Adipocyte (in vitro differentiated cells): ENCODE measurements at places on chromosomes 1 and 21.

DNA sequence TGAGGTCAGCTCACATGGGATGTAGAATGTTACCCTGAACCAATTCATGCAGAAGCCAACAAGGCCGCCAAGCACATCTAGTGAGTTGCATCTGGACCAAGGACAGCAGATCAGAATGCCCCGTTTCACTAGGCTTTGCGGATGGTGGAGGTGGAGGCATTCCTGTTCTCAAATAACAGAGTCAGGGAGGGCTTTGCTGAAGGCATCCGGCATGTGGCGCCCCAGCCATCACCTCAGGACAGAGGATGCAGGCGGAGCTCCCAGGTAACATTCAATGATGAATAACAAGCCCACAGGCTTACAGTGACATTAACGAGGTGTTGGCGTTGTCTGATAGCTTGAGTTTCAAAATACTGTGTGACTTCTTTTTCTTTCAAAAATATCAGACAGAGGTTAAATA, 476.2 kb downstream of the CAMTA1 start:
- DNase-seq: no peak

GRCh38 chr1:13911697-13912619, 212.0 kb downstream of the PRDM2 start:
- no peak for DNase-seq

DNA sequence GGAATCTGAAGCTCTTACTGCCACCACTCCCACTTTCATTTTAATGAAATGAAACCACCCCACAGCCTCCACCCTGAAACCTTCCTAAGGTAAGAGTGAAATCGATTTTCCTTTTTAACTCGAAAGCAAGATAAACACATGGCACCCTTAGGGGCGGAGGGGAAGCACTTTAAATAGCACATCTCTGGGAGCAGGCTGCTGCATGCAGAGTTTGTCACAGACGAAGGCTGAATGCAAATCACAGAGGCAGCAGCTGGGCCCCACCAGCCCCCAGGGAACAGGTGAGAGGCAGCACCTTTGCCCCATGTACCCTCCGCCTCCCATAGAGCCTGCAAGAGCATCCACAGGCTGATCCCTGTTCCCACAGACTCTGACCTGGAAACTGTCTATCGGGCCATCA, 60.0 kb upstream of the GRIK3 start:
- no peak for DNase-seq

DNA sequence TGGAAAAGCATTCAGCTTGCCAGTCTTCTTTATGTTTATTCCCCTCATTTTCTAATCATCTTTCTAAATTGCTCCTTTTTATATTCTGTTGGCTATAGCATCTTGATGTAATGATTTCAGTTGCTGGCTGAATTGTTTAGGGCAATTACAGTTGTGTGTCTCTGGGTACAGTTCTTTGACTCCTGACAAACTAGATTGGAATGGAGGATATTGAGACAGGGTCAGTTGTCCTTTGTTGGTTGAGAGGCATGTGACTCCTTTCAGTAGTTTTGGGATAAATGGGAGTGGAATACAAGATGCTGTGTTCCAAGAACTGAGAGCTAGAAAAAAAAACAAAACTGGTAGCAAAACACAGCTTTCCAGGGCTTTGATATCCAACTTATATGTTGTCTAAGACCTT, 1.5 kb downstream of the CENPF start:
- peak; percentile 24 for DNase-seq

DNA sequence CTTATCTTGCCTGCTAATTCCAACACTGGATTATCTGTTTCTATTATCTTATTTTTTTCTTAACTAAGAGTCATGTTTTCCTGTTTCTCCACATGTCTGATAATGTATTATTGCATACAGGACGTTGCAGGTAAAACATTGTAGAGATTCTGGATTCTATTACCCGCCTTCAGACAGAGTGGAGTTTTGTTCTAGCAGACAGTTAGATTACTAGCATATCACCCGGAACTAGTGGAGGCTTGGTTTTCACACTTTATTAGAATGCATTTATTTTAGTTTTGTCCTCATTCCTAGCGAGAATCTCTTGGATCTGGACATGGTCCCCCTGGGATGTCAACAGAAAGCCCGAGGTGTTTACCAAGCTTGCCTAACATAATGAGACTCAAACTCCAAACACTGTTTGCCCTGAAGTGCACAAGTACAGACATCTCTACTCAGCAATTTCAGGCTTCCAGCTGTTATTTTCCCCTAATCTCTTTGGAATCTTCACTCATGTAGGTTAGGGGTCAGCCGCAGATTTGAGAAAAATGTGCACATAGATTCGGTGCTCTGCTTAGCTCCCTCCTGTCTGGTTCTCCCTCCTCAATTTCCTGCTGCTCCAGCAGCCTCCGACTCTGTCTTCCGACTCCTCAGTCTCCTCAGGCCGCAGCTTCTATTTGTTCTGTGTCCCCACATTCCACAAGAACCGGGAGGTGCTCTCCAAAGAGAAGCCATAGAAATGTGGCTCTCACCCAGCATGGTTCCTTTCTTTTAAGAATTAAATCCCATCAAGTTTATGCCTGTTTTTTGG, 36.8 kb upstream of the PTPRF start:
- peak; percentile 17 for DNase-seq

GRCh38 chr1:68015971-68016370, 34.5 kb downstream of the DIRAS3 start:
- peak; percentile 15 for DNase-seq

GRCh38 chr1:66433611-66434010, 100.3 kb upstream of the SGIP1 start:
- no peak for DNase-seq

DNA sequence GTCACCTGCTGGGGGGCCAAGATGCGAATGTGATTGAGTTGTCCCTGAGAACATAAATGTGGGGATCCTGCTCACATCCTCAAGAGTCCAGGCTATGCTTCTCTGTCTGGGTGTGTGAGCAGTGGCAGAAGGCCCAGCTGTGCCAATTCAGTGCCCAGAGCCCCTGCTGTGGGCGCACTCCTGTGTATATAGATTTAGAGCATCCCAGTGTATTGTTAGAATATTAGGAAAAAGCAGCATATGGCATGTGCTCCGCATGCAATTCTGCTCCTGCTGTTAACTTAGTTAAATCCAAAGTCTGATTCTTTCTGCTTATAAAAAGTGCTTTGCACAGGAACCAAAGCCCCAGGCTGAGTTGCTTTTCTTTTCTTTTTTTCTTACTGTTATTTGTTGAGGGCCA, 37.8 kb downstream of the FAM78B start:
- DNase-seq: no peak

DNA sequence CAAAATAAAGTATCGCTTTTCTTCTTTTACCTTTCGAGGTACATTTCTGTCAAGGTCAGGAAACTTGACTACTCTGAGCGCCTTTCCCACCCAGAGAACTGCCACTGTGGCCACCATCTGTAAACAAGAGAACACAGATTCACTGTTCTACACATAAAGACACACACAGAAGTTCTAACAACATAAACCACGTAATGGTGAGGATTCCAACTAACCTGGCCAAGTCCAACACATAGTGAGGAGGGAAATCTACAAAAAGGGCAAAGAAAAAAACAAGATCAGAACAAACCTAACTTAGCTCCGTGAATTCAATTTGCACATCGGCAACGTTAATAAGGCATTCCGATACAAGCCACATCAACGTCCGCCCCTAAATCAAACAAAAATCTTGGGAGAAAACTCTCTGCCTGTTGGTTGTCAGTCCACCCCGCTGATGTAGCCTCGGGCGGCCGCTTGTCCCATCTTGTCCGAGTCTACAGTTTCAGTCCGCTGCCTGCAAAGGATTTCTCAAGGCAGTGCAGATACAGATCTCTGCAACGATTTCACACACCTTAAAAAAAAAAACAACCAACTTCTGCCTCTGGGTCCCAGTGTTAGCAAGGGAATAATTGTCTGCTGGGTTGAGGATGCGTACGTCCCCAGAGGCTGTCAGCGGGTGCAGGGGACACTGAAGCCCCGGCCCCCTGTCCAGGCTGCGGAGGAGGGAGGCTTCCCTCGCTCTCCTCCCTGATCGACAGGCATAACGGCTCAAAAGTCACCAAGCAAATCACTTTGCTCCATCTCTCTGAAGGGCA, 1.0 kb downstream of the SLC35D1 start:
- peak; percentile 85 for DNase-seq

GRCh38 chr1:191086910-191087309, 609.2 kb upstream of the BRINP3 start:
- no peak for DNase-seq

- DNase-seq: peak; percentile 65
Measured at GRCh38 chr1:91440847-91441246, 36.2 kb upstream of the HFM1 start.

GRCh38 chr21:38326899-38327298, 70.1 kb downstream of the KCNJ15 start:
- DNase-seq: no peak

- no peak for DNase-seq
Measured at GRCh38 chr1:191261111-191261510, 783.4 kb upstream of the BRINP3 start.

- DNase-seq: no peak
Measured at GRCh38 chr1:5748286-5749225, 243.7 kb downstream of the NPHP4 start.

GRCh38 chr1:35049116-35049515, 17.4 kb upstream of the ZMYM6 start:
- peak; percentile 12 for DNase-seq

DNA sequence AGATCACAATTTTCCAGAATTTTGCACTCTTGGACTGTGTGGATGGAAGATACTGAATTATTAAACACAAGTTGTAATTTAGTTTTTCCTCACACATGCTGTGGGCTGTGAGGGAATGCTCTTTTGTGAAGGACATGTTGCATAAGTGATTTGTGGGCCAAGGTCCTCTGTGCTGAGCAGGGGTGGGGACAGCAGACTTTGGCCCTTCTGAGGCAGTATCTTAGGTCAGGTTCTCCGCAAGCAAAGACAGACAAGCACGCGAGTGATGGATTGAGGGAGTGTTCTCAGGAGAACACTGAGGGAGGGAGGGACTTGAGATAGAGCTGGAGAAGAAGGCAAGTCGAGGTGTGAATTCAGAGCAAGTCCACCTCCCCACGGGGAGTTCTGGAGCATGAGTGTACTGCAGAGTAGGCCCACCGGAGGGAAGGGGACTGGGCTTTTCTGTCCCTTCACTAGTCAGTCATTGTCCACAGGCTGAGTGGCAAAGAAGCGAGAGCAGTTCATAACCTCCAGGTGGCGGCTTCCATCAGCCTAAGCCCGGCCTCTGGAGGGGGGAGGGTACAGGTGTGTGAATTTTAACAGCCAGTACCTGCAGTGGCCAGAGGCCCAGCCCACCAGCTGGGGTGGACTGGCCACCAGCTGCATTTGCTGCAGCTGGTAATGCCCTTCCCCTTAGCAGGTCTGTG, 19.1 kb upstream of the CD101 start:
- no peak for DNase-seq

DNA sequence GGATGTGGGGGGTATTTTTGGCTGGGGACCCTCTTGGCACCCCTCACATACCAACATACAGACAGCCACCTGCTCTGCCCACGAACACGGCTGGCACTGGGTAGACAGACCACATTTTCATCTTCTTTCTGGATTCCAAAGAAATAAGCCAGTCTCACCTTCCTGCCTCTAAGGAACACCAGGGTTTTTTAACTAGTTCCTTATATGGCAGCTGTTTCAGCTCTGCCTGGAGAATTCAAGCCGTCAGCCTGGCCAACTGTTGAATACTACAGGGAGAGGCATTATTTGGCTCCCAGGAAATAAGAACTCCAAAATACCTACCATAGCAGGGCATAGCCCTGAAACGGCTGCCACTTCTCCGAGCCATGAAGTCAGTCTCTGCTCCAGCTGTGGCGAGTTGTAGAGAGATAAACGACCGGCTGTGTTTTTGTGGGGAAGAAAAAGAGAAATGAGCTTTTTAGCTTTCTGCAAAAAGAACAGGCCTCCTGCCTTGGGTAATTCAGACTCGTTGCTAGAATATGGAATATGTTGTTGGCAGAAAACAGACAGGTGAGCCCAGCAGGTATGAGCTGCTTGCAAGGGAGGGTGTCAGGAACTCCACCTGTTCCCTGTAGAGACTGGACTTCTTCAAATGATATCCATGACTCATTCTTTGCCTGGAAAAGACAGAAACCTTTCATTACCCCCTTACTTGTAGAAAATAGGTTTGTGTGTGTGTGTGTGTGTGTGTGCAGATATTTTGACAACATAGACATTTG, 51.8 kb downstream of the MT1HL1 start:
- no peak for DNase-seq

DNA sequence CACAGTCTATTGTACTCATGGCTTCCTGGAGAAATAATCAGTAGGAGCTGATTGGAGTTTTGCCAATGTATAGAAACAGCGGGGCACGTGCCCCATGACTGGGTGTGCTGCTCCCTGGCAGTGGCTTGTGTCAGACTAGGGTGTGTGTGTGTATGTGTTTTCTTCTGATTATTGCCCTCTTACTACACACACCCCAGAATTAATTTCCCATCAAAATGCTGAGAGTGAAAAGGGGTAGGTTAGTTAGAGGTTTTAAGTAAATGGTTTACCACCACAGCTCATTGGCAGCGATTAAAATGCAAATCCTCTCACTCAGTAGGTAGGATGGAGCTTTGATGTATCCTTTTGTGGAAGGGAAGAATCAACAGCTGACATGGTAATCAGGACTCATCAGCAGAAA, 29.9 kb downstream of the HHAT start:
- DNase-seq: no peak

- DNase-seq: no peak
Measured at GRCh38 chr1:173052681-173053196, 2.0 kb upstream of the TNFSF18 start.

GRCh38 chr1:204483791-204484190, 10.8 kb downstream of the PIK3C2B start:
- DNase-seq: no peak

GRCh38 chr1:81574408-81574807, 226.3 kb upstream of the ADGRL2 start:
- no peak for DNase-seq

DNA sequence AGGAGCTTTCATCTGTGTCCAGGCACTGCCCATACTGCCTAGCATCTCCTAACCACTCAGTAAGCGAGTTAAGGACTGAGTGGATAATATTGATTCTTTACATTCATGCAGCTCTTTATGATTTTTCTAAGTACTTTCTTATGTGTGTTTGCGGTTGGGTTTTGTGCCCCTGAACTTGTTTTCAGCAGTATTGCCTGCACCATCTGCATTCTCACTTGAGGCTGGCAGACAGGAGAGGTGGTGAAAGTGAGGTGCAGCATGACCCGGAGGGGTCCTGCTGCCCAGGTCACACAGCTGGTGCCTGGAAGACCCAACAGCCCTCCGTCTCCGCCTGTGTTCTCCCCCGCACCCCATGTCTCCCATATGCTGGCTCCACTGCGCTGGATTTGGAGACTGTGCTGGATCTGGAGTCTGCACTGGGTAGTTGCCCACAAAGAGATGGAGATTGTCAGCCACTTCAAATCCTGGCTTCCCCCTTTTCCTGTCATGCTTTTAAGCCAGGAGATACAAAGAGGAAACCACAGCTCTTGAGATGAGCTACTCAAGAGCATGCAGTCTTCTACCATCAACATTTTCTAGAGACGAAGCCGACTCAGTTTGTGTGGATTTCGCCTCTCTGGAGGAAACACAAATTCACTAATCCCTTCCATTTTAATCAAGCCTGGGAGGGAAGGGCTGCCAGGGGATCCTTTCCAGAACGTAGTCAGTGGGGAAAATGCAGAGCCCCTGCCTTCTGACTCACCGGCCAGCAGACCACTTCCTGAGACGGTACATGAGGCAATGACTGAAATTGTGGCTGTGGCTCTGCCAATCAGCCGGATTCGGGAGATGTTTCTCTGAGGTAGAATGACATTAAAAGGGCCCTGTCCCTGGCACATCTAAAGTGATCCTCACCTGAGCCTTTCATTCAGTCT, 71.7 kb upstream of the ANGPTL1 start:
- peak; percentile 30 for DNase-seq
